ENCODE measurements at places on chromosomes 3 and 15.

DNA sequence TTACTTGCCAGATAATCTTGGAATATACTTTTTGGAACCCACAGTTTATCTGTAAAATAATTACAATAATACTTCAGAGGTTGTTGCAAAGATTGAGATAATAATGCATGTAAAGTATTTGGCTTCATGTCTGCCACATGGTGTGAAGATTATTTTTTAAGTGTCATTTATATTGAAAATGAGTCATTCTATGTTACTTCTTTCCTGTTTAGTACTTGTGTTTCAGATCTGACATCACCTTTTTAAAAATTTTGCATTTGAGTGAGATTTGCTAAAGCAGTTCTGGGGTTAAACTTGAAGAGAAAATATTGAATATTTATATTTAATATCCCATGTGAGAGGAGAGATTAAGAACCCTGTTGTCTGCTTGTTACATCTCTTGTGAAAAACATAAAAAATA, 31.2 kb downstream of the IQGAP1 start:
- peaks cover 55% of the 10 kb centered on the region for H3K4me1 ChIP-seq
- H3K27ac ChIP-seq = peak overlapping the region; percentile 75
- peaks cover 26% of the 10 kb centered on the region for H3K36me3 ChIP-seq

GRCh38 chr3:9395570-9396300, 1.7 kb upstream of the SETD5 start:
- peaks cover 62% of the 10 kb centered on the region for H3K36me3 ChIP-seq
- peak overlapping the region; percentile 95 for H3K4me3 ChIP-seq
- no peaks in the 10 kb centered on the region for H3K27me3 ChIP-seq
- peaks cover 44% of the 10 kb centered on the region for H3K4me1 ChIP-seq
- no peak for DNase-seq
- peak overlapping the region; percentile 96 for H3K27ac ChIP-seq

- no peaks in the 10 kb centered on the region for H3K27me3 ChIP-seq
- no peak for DNase-seq
- H3K36me3 ChIP-seq = no peaks in the 10 kb centered on the region
- no peak overlapping the region for H3K27ac ChIP-seq
- H3K4me1 ChIP-seq = peaks cover 8% of the 10 kb centered on the region
- H3K4me3 ChIP-seq = no peak overlapping the region
These were observed 48.0 kb downstream of the EEFSEC start for GRCh38 chr3:128201158-128201755.

- H3K36me3 ChIP-seq = no peaks in the 10 kb centered on the region
- H3K4me1 ChIP-seq = no peaks in the 10 kb centered on the region
- no peak overlapping the region for H3K27ac ChIP-seq
- no peak for DNase-seq
These were observed 89.7 kb downstream of the TP63 start for GRCh38 chr3:189720736-189721417.

DNA sequence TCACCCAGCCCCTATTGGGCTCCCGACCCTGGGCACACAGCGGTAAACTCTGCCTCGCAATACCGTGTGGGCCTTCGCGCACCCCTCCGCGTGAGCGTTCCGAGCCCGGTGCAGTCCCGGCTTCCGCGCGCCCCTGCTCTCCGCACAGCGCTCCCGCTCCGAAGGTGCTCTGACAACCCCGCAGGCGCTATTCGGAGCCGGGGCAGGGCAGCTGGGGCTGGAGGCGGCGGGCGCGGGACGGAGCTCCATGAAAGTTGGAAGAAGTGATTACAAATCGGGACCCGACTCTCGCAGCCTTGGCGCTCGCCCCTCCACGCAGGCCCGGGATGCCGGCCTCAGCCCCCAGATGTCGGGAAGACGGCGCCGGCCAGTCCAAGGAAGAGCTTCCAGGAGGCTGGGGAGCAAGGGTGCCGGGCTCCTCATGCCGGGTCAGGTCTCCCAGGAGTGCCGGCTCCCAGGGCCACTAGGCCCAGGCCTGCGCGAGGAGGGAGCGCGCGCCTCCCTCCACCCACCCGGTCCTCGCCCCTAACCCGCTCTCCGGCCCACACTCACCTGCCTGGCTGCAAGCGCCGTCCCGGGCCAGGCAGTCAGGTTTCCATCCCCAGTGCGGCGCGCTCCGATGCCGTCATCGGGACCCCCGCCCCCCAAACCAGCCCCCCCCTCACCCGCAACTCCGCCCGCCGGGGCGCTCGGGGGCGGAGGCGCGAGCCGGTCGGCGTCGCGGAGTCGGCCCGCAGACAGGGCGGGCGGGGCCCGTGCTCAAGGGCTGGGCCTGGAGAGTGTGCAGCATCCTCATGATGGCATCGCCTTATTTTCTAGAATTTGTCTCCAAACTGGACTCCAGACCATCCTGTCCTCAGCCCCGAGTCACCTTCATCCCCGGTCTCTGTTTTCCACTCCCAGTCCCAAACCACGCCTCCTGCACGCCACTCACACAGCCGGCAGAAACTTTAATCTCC, at the start of gene KIF7:
KIF7 (minus strand) TSS at position 621 of the 959 bp plus-strand sequence. CDS start 2,537 bp downstream, outside the sequence.
- no peaks in the 10 kb centered on the region for H3K36me3 ChIP-seq
- peaks cover 14% of the 10 kb centered on the region for H3K4me1 ChIP-seq
- H3K27me3 ChIP-seq = peaks cover 47% of the 10 kb centered on the region
- peak within 1 kb of the TSS; percentile 71 for H3K4me3 ChIP-seq

- no peaks in the 10 kb centered on the region for H3K27me3 ChIP-seq
- no peak overlapping the region for H3K4me3 ChIP-seq
- no peak for DNase-seq
- peaks cover 8% of the 10 kb centered on the region for H3K36me3 ChIP-seq
These were observed 39.7 kb downstream of the STT3B start for GRCh38 chr3:31572236-31573004.

- no peaks in the 10 kb centered on the region for H3K4me1 ChIP-seq
- H3K27me3 ChIP-seq = no peaks in the 10 kb centered on the region
- H3K4me3 ChIP-seq = no peak overlapping the region
- DNase-seq = no peak
- no peak overlapping the region for H3K27ac ChIP-seq
- no peaks in the 10 kb centered on the region for H3K36me3 ChIP-seq
These were observed 18.3 kb upstream of the EPHA6 start for GRCh38 chr3:96796101-96796500.

DNA sequence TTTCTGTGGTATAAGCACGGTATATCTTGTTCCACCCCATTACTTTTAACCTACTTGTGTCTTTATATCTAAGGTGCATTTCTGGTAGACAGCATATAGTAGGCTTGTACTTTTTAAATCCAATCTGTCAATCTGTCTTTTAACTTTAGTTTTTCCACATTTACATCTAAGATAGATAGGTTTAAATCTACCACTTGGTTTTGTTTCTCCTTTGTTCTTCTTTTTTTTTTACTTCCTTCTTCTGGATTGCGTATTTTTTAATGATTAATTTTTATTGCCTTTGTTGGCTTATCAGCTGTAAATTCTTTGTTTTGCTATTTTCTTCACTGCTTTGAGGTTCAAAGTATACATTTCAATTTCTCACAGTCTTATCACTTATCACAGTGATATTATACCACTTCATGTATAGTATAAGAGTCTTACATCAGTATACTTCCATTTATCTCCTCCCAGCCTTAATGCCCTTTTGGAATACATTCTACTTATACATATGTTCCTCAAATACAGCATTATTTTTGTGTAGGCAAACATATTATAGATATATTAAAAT, 31.0 kb downstream of the IQCB1 start:
- H3K27me3 ChIP-seq = no peaks in the 10 kb centered on the region
- H3K4me1 ChIP-seq = peaks cover 13% of the 10 kb centered on the region
- H3K27ac ChIP-seq = no peak overlapping the region
- no peak for DNase-seq
- no peak overlapping the region for H3K4me3 ChIP-seq

- peaks cover 13% of the 10 kb centered on the region for H3K4me1 ChIP-seq
- H3K27ac ChIP-seq = no peak overlapping the region
- DNase-seq = no peak
- peaks cover 10% of the 10 kb centered on the region for H3K36me3 ChIP-seq
These were observed 18.9 kb downstream of the RAP2B start for GRCh38 chr3:153180860-153181372.

DNA sequence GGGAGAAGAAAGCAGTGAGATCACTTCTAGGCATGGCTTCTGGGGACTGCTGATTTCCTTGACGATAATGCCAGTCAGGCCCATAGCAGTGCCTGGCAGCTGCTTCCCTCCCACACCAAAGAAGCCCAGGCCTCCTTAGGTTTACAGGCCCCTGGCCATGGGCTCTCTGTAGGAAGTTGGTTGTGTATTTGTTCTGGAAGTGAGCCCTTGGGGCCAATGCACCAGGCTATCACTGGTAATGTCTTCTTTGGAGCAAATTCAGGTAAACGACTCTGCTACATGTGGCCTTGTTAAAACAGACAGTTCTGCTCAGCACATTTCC, 89.3 kb downstream of the CCNL1 start:
- no peaks in the 10 kb centered on the region for H3K36me3 ChIP-seq
- no peak overlapping the region for H3K27ac ChIP-seq
- DNase-seq = no peak
- no peaks in the 10 kb centered on the region for H3K27me3 ChIP-seq

DNA sequence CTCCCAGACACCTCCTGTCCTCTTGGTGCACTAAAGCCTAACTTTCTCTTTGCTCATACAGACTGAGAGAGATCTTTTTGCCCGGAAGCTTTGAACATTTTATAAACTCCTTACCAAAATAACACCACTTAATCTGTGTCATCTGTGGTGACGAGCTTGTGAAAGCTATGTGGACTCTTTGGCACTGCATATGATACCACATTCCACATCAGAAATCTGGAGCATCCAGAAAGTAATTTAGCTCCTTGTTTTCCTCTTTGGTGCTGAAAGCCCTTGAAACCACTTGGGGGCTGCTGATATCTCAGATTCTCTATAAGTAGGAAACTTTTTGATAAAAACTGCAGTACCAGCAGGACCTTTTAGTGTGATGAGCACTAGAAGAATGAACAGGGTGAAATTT, 128.3 kb downstream of the ALCAM start:
- H3K27me3 ChIP-seq = no peaks in the 10 kb centered on the region
- peaks cover 6% of the 10 kb centered on the region for H3K36me3 ChIP-seq
- DNase-seq = no peak
- H3K4me3 ChIP-seq = no peak overlapping the region
- no peaks in the 10 kb centered on the region for H3K4me1 ChIP-seq

Data from T-helper 2 cell treated with Interferon-gamma antibody and Interleukin-4, amounts not matched to agents 5 μg/mL and 100 μg/mL, for 36 hours (primary cell).